ENCODE measurements at places on chromosomes 12 and 14. TPM values are rescaled to one million over a fixed set of nuclear protein-coding genes. Genes with fewer than 3 reads are reported as not detected.

DNA sequence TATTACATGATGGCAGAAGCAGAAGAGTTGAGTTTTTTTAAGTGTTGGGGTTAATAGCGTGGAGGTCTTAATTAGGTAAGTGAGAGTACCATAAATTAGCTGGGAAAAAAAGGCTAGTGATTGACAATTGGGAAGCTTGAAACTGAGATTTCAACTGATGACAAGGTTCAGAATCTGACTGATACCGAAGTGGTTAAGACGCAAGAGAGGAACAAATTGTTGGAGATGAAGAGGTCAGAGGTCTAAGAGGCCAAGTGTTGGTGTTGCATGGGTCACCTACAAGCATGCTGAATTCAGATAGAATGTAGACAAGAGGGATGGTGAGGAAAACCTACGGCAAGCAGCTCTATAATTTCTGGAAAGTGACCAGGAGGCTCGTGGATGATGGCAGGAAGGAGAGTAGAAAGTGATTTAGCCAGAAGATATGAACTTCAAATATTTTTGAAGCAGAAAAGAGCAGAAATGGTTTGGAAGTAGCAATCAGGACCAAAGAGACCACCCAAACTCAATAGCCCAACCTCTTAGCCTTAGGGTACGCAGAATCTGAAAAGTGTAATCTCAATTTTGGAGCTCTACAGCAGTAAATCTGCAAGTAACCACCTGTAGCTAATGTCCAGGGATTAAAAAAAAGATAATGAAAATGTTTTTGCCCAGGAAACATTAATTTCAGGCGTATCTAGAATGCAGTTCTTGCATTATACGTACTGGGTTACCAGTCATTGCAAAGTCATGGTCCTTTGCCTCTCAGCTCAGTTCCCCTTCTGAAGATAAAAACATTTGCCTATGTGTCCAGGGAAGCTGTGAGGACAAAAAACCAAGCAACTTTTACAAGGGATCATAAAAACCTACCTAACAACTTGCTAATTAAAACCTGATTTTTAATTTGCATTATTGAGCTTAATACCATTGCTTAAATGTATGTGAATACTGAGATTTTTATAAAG is 1.7 kb upstream of the TMPO start:
- no peak for DNase-seq

GRCh38 chr14:95981965-95982364 is 57.2 kb upstream of the C14orf132 start:
- DNase-seq: no peak

DNA sequence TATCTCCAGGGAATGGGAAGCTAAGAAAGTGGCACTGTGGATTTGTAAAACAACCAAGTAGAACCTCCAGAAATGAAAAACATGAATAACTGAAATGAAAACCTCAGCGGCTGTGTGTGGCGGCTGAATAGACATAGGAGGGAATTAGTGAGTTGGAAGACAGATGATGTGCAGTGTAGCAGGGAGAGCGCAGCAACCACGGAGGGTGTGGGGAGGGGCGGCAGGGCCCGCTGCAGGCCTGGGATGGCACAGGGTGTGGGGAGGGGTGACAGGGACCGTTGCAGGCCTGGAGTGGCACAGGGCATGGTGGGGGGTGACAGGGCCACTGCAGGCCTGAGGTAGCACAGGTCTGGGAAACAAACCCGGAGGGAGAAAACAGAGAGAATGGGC is 51.1 kb downstream of the BEGAIN start:
- DNase-seq: no peak

DNA sequence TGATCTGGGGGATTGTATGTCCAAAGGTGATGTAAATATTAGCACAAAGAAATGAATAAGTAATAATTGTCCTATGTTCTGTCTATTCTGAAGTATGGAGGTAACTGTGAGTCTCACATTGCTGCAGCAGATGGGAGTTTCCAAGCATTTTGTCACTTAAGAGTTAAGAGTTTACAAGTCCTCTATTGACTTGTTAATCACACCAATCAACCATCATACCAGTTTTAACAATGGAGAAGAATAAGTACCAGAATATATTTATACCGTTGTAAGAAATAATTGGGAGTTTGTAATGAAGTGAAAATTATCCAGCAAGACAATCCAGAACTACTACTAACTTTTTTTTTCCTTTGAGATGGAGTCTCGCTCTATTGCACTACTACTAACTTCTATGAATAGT is 139.1 kb downstream of the MDGA2 start:
- DNase-seq: no peak

GRCh38 chr12:104873374-104873773 is 84.7 kb downstream of the SLC41A2 start:
- no peak for DNase-seq

DNA sequence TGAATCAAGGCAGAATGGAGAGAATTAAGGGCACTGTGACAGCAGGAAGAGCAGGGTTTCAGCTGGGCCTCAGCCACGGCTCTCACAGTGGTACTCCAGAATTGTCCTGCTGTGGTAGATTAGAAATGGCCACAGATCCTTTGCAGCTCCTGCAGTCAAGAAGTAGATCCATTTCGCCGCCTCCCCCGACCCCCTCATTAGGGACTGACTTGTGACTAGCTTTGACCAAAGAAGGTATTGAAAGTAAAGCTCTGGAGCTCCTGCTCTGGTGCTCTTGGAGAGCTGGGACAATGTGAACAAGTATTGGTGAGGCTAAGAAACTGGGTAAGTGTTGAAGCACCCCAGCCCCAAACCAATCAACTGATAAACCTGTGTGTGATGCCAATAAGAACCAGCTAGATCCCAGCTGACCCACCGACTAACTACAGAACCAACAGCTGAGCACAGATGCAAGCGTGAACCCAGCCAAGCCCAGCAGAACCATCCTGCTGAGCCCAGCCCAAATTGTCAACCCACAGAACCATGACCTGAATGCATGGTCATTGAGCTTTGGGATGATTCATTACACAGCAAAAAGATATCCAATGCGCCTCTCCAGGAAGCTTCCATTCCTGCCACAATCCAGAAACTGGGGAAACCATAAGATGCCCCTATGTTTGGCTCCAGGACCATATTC is 50.7 kb downstream of the JAG2 start:
- DNase-seq: no peak

- DNase-seq: no peak
These were observed 45.0 kb downstream of the NOPCHAP1 start for GRCh38 chr12:105030820-105031807.

DNA sequence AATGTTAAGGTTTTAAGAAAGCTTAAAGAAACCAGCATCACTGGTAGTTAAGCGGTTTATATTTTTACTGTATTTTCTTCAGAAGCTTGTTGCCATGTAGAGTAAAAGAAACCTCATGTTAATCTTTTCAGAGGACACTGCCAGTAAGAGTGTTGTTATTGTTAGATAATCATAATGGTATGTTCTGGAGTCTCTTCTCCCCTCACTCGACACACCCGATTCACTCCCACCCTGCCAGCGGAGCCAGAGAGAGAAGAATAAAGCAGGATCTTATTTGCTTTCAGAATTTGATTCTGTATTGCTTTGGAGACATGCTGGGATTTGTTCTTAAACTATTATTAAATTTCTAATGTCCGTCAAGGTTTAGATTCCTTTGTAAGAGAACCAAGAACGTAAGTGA is 113.7 kb downstream of the SAMD4A start:
- no peak for DNase-seq

GRCh38 chr12:26153421-26154154 is 28.8 kb upstream of the BHLHE41 start:
- DNase-seq: no peak

- no peak for DNase-seq
These were observed 77.6 kb downstream of the MOK start for GRCh38 chr14:102227184-102227964.

GRCh38 chr12:104514092-104514810 is 57.5 kb downstream of the CHST11 start:
- no peak for DNase-seq

GRCh38 chr12:51922146-51922545 is 14.8 kb downstream of the ACVRL1 start:
- DNase-seq: no peak

DNA sequence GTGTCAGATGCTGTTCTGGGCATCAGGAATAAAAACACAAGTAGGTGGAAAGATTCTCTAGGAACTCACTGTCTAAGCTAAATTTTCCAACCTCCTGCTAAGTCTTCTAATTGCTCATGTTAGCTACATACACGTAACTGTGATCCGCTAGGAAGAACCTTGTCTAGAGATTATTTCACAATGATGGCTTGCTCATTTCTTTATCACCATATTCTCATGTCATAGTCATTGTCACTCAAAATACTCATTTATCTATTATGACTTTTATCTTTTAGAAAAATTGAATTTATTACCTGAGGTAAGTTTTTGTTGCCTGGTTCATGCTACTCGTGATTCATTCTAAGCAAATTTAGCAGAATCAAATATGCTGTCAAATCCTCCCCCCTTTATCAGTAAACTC is 1402.4 kb upstream of the FLRT2 start:
- no peak for DNase-seq

DNA sequence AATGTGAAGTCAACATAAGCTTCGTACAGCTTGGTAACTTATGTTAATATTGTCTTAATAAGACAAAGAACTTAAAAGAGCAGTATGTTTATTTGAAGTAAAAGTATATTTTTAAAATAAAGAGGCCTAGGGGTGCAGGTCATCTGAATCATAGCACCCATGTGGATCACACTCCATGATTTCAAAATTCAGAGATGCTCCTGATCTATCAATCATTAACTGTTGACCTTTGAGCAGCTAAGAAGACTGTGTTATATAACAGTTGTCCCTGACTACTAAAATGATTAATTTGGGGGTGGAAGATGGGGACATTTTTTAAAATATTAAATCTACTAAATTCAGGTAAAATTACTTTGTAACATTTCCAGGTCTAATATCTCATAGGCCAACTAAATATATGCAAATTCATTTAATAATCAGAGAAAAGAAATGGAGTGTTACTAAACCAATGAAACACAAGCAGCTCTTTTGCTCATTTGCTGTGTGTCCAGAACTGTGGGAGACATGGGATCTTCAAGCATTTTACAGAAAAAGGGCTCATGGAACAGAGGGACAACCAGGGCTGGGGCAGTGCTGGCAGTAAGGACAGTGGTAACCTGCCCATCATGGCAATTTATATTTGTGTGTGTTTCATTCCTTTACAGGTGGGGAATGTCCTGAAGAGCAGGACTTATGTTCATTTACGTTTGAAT is 120.7 kb upstream of the PCED1B start:
- no peak for DNase-seq

DNA sequence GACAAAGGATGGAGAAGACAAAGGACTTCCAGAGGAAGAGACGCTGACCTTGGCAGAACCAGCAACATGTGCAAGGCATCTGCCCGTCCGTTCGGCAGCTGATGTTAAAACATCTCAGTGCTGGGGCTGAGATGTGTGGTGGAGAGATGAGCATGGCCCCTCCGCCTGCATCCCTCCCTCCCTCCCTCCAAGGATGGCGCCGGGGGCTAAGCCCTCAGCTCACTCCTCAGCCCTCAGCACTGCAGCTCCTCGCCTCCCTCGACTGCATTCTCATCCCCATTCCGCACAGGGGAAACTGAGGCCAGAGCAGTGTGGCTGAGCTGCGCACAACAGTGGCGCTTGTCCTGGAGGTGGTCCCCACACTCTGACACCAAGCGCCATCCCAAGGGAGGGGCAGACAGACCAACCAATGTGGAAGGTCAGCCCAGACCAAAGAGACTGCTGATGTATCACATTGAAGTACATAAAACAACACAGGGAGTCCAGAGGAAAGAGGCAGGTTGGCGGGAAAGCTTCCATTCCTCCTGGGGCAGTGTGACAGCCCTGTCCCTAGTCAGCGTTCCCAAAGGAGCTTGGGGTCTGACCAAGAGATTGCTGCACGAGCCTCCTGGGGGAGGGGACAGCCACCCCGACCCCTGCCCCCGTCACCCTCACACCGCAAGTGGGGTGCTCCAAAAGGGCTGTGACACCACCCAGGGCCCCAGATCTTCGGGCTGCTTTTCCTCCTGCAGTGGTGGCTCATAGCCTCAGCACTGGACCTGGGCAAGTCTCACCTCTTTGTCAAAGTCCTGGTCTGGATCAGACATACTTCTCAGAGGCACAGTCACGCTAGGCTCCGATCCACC is 15.1 kb downstream of the AMN start:
- no peak for DNase-seq

DNA sequence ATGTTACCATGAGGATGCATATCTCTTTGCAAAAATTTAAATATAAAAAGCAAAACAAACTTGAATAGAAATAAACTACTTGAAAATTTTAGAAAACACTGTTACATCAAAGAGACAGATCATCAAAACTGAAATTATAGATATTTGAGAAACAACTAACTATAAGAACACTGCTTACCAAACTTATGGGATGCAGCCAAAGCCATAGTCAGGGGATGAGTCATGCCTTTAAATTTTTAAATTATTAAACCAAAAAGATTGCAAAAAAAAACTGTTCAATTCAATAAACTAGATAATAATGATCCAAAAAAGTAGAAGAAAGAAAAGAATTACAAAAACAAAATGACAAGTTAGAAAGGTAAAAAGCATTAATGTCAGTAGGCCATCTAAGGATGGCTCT is 7.5 kb downstream of the BDKRB2 start:
- no peak for DNase-seq

DNA sequence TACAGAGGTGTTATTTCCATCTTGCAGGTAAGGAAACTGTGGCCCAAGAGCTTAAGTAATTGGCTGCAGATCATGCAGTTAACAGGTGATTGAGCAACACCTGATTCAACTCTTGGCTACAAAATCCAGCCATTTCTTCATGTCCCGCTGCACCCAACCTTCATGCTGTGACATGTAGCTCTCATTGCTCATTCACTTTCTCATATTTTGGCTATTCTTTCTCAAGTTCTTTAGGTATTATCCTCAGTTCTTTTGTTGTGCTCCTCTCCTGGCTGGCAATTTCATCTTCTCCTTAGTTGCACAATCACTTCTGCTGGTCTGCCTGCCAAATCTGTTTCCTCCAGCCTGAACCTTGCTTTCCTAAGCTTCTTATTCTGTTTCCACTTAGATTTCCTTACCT is 300.8 kb downstream of the SSPN start:
- no peak for DNase-seq

GLIPR1L1 gene
- total RNA-seq: not detected

EML5 gene
- total RNA-seq: 0.64 TPM

DBX2 gene
- not detected for total RNA-seq

SIX4 gene
- total RNA-seq: 0.11 TPM

SLC39A9 gene
- 84.5 TPM for total RNA-seq

GTF2H3 gene
- total RNA-seq: 25.1 TPM

WSB2 gene
- total RNA-seq: 119 TPM

Measured in left colon (tissue), 2 donors.